ENCODE measurements at places on chromosomes 7 and 10. TPM values are rescaled to one million over a fixed set of nuclear protein-coding genes. Genes with fewer than 3 reads are reported as not detected.

GRCh38 chr10:104291439-104291951, 22.5 kb downstream of the GSTO2 start:
- peak; percentile 88 for DNase-seq

- no peak for DNase-seq
Observed at GRCh38 chr10:3754727-3755439, 30.1 kb downstream of the KLF6 start.

DNA sequence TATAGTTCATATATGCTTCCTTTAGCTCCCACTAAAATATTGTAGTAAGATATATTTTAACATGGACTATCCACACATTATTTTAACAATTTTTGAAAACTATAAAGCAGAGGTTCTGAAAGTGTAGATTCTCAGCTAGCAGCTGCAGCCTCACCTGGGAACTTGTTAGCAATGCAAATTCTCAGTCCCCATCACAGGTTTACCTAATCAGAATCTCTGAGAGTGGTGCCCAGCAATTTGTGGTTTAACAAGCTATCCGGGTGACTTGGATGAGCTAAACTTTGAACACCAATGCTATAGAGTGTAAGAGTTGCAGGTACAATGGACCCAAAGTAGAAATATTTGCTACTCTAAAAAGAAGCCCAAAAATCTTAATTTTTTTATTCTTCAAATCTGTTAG, 99.8 kb upstream of the MDFIC start:
- DNase-seq = no peak

GRCh38 chr10:4407783-4408182, 418.2 kb upstream of the AKR1E2 start:
- DNase-seq = no peak

Gene AHR
- total RNA-seq = 28.2 TPM
